B cell (primary cell): ENCODE measurements at places on chromosomes 5 and 9.

GRCh38 chr5:38426986-38427950 is 129.2 kb downstream of the LIFR start:
- no peak for DNase-seq

DNA sequence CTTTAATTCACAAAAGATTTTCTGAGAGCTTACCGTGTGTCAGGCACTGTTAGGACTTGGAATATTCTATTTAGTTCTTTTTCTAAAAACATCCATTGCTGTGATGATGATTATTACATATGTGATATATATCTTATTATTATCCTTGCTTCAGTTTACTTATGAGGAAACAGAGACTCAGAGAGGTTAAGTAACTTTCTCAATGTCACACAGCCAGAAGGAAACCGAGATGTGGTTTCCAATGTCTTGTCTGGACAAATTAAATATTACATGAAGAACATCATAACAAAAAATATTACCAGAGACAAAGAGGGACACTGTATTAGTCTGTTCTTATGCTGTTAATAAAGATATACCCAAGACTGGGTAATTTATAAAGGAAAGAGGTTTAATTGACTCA is 125.5 kb upstream of the DAP start:
- no peak for DNase-seq

DNA sequence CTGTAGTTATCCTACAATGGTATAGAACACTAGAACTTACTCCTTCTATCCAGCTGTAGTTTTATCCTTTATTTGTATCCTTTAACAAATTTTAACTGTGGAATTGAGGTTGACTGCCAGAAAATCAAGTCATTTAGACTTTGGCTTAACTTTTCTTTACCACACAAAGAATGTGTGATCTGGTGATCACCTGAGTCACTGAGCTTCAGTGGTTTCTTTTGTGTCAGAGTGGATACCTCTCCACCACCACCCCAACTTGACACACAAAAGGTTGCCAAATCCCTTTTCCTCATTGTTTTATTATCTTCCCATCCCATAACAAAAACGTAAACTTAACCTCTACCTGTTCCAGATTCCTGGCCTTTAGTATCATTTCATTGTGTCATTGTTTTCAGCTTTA is 5.5 kb downstream of the OTULIN start:
- no peak for DNase-seq

GRCh38 chr5:152170350-152170749 is 234.7 kb downstream of the NMUR2 start:
- DNase-seq = no peak

GRCh38 chr9:81162361-81162760 is 527.0 kb downstream of the TLE1 start:
- no peak for DNase-seq

- DNase-seq = no peak
Observed at GRCh38 chr5:53924392-53924791, 364.0 kb downstream of the NDUFS4 start.

GRCh38 chr9:17635115-17635890 is 56.4 kb downstream of the SH3GL2 start:
- no peak for DNase-seq

GRCh38 chr5:35647712-35648111 is 30.0 kb downstream of the SPEF2 start:
- DNase-seq = no peak

DNA sequence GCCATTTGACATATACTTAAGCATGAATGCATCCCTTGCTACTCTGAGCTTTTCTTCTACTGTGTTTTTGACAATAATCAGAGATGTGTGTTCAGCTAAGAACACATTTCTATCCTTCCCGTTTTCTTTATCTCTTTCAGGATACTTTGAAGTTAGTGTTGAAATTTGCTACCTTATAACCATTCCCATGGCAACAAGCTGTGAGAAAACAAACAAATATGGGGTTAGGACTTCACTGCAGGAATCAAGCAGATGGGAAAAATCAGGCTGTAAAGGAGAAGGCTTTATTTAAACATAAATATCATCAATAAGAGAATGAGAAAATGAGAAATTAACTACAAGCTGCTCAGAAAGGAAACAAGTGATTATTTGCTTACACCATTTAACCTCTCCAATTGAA is 35.2 kb downstream of the ZCCHC9 start:
- DNase-seq = no peak

DNA sequence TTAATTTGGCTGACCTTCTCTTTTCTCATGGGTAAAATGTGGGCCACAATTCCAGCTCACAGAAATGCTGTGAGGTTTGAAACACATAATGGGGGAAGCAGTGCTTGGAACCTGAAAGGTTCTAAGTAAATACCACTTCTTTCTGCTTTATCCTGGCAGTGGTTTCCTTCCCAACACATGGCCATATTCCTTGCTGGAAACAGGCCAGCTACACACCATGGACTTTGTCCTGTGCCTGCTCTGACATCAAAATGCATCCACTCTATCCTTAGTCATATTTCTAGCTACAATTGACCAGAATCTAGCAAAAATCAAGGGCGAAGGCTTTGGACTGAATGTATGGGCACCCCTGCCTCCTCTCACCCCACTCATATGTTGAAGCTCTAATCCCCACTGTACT is 93.1 kb upstream of the TRPC7 start:
- no peak for DNase-seq

GRCh38 chr9:89418882-89419640 is 78.9 kb downstream of the SEMA4D start:
- DNase-seq = peak; percentile 70

DNA sequence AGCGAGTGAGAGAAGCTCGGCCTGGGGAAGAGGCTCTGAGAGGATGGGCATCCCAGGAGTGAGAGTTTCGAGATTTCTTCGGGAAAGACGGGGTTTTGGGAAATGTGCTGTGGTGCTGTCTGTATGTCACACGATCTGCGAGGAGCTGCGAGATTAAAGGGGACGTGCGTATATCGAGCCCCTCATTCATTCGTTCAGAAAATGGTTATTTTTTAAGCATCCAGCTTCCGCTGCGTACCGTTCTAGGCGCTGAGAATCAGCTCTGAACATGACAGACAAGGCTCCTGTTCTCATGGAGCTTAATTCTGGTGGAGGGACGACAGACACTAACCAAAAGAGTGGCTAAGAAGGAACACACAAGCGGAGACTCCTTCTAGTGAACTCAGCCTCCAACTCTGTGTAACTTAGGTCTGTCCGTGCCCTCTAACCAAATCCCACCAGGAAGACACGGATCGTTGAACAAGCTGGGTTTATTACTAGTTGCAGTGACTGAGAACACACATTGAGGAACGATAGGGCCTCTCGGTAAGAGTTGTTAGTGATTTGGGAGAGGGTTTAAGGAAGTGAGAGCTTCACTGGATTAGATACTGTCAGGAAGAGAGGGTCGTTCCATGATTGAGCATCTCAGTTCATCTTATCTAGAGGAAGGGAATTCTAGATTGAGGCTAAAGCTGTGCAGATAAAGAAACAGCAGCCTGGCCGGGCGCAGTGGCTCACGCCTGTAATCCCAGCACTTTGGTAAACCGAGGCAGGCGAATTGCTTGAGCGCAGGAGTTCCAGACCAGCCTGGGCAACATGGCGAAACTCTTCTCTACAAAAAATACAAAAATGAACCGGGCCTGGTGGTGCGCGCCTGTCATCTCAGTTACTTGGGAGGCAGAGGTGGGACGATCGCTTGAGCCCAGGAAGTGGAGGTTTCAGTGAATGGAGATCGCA is 1.0 kb upstream of the FBXW11 start:
- DNase-seq = no peak

DNA sequence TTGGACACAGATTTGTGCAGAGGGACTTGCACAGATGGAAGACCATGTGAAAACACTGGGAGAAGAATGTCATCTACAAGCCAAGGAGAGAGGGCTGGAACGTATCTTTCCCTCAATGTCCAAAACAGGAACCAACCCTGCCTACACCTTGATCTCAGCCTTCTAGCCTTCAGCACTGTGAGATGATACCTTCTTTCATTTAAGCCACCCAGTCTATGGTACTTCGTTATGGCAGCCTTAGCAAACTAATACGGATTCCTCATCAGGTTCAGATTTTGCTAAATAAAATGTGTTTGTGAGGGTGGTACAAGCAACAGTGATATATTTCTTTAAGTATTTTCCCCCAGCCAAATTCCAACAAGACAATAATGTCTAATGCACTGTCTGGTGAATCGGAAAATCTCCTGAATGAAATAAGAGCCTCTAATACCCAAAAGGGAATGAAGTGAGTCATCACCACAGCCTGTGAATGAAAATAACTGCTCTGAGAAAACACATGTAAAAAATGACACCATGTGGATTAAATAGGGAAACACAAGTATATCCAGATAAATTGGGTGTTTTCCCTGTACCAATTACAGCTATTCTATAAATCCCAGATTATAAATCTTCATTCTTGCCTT is 182.8 kb upstream of the TARS1 start:
- DNase-seq = no peak

- DNase-seq = no peak
Observed at GRCh38 chr5:5539590-5539989, 117.1 kb downstream of the ICE1 start.

GRCh38 chr5:36009698-36010097 is 18.5 kb upstream of the UGT3A1 start:
- DNase-seq = no peak

DNA sequence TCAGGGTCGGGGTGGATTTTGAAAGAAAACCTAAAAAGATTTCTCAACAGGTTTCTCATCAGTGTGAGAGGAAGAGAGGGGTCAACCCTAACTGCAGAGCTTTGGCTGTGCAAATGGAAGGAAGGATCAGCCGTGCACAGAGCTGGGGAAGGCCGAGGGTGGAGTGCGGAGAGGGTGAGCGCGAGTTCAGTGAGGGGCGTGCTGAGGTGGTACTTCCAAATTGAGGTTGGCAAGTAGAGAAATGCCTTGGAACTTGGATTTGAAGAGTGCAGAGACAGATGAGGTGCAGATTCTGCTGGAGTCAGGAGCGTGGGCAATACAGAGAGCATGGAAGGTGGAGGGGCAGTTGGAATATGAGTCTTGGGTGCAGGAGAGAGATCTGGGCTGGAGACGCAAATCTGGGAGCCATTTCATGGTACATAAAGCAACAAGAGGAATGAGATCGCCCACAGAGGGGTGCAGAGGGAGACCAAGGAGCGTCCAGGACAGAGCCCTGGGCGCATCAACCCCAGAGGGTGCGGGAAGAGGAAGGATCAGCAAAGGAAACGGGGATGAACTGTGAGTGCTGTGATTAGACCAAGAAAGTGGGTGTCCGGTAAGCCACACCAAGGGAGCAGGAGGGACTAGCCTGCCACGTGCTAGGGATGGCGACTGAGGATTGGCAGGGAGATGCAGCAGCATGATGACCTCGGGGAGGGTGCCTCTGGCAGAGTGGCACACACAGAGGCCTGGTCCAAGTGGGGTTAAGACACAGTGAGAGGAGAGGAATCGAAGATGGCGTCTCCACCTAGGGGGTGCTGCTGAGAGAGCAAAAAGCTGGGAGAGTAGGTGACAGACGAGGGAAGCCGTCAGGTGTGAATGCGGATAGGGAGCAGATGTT is 105.8 kb downstream of the ADAMTS2 start:
- no peak for DNase-seq

- no peak for DNase-seq
Observed at GRCh38 chr5:66963559-66963971, 233.0 kb downstream of the CD180 start.

GRCh38 chr5:54093861-54094260 is 216.5 kb downstream of the ARL15 start:
- DNase-seq = no peak

- DNase-seq = no peak
Observed at GRCh38 chr5:102589661-102590060, 90.9 kb upstream of the SLCO6A1 start.

DNA sequence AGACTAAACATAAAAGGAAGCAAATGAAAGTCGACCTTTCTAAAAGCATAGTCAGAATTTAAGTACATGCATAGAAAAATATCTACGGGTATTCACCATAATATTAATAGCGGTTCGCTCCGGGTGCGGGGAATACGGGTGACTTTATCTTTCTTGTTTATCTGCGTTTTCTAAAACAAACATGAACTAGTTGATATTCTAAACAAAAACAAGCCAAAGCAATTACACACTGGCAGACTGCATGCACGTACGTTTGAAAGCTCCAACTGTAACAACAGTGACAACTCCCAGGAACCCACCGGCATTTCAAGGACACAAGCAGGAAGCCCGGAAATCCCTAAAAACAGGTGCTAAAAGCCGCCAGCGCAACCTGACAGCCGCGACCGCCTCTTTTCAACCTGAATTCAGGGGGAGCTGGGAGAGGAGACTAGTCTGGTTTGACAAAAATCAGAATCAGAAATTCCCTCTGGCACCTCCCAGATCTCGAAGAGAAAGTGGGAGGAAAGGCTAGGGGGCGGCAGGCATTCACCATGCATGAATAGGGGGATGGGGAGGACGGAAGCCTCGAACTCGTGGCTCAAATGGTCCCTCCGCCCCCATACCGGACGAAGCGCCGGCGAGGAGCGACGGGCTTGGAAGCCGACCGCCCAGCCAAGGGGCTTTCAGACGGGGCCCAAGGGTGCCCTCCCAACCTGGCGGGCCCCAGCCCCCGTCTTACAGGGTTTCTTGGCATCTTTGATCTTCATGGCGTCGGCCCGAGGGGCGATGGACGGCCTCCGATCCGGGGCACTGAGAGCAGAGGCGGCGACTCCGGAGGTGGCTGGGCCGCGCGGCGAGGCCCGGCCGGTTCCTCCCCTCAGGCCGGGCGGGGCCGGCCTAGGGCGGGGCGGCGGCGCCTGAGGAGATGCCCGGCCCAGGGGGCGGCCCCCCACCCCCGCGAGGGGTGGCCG is at the start of gene PANK3:
Gene PANK3 (minus strand): TSS at position 831 of the 950 bp plus-strand sequence. CDS start 85 bp downstream, at position 746.
- DNase-seq = no peak

DNA sequence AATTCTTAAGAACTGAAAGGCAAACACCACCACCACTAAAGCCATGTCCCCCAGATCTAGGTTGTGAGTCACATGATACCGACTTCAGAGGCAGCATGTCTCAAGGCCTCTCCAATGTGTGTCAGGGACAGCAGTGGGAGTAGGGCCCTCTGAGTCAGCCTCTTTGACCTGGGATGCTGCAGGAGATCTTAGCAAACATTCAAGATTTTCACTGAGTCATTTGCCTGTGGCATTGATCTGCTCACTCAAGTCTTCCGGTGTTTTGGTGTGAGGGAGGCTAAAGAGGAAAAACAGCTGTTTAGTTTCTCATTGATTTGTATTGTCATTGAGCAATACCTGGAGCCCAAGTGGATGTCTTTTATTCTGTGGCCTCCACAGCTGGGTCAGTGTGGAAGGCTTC is 36.1 kb downstream of the TMC1 start:
- DNase-seq = no peak

- no peak for DNase-seq
Observed at GRCh38 chr5:96884995-96885394, 8.7 kb downstream of the ERAP2 start.

DNA sequence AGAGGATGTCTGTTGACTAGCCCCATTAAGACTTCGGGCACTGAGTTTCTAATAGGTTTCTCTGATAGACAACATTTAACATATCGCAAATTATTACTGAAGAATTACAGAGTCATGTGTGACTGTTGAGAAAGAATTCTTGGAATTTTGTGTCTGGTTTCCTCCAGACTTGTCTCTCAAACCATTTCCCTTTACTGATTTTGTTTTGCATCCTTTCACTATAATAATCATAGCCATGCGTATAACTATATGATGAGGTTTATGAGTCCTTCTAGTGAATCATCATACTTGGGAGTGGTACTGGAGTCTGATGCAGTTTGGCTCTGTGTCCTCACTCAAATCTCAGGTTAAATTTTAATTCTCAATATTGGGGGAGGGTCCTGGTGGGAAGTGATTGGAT is 27.0 kb downstream of the ZNF169 start:
- DNase-seq = no peak
